ENCODE measurements at places on chromosomes 3 and 15. TPM values are rescaled to one million over a fixed set of nuclear protein-coding genes. Genes with fewer than 3 reads are reported as not detected.

- DNase-seq = no peak
Observed at GRCh38 chr3:143843587-143843986, 4.7 kb downstream of the SLC9A9 start.

GRCh38 chr3:113117511-113118234, 93.7 kb upstream of the BOC start:
- DNase-seq = peak; percentile 26

GRCh38 chr15:42282344-42282743, 9.1 kb upstream of the TMEM87A start:
- no peak for DNase-seq

Gene CBLB
- total RNA-seq = 10.9 TPM

GRCh38 chr3:169477790-169478189, 185.7 kb downstream of the MECOM start:
- no peak for DNase-seq

DNA sequence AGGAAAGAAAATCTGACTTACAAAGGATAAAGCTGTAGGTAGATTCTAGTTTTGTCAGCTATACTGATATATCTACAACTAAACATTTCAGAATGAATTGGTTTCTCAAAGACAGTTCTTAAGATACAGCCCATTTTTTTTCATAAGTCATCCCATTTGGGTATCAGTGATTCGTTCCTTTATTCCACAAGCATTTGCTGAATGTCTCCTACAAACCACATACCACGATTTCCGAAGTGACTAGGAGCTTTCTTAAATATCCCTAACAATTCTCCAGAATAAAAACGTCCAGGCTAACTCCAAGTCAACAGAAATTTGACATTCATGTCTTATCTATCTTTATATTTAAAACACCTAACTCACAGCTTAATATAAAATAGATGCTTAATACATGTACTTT, 59.8 kb downstream of the TP53BP1 start:
- DNase-seq = no peak

Measured in Daoy (cell line).